Activated T-helper 1 cell treated with anti-CD3 and anti-CD28 coated beads, Interleukin-2, amount 50 U/mL, for 16 hours (primary cell): ENCODE measurements at places on chromosomes 7 and 10.
A peak's percentile ranks its signal among the peaks of the same experiment; 100 is the strongest.

- no peak for DNase-seq
Observed at GRCh38 chr7:110774071-110774470, 316.9 kb upstream of the LRRN3 start.

- no peak for DNase-seq
Observed at GRCh38 chr7:1140476-1141104, 19.4 kb downstream of the ZFAND2A start.

DNA sequence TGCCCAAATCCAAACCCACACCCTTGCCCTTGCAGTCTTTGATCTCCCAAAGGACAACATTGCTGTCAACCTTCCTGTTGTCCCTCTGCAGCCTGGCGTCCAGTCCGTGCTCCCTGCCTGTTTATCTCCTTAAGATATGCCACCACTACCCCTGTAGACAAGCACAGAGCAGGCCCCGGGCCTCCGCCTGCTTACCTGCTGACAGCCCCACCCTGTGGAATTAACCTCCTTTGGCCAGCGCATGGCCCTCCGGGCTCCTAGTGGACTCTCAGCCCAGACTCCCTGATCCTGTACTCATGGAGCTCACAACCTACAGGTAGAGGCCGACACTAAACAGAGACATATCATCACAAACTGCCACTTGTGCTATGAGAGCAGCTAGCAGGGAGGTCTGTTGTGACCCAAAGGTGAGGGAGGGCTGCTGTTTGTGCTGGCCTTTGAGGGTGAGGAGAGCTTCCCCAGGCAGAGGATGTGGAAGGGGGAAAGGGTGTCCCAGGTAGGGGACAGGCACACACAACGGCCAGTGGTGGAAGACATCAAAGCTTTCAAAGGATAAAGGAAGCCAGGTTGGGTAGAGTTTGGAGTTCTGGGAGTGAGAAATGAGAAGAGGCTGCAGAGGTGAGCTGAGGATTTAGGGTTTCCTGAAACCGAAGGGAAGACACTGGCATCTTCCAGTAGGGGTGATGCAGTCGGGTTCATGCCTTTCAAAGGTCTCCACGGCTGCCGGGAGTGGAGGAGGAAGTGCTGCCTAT lies 174.5 kb upstream of the ZMIZ1 start:
- no peak for DNase-seq

- no peak for DNase-seq
Observed at GRCh38 chr10:31426401-31426800, 107.4 kb downstream of the ZEB1 start.

- DNase-seq: no peak
Observed at GRCh38 chr10:106830006-106830405, 334.5 kb downstream of the SORCS1 start.

DNA sequence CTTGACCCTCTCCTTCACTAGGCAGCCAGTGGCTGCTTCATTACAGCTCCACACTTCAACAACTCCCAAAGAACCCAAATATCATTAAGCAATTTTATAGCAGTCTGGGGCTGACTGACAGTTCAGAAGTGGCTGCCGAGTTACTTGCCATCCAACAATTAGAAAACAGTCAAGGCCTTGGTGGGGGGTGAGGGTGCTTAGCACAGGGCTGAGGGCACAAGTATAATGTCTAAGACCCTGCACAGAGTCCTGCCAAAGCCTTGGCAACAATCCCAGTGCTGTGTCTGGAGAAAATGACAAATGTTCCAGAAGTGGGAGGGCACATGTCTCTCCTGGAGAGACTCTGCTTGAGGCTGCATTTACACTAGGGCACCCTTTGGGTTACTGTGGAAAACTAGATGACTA lies 71.1 kb downstream of the CXCL12 start:
- DNase-seq: no peak

DNA sequence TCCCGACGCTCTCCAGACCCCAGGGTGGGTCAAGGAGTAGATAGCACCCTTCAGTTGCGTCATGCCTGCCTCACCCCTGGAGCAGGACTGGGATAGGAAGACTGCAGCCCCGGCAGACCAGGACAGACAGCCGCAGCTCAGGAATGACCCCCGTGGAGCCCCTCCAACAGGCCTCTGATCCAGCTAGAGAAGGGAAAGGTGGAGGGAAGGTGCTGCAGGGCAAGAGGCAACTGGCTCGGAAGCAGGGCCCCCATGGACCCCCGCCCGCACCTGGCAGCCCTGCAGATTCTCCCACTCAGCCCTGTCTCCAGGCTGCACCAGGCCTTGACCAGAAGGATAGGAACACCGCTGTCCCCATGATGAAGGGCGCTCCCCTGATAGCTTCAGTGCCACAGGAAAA lies 7.7 kb downstream of the KCNH2 start:
- DNase-seq: no peak

- DNase-seq: no peak
Observed at GRCh38 chr7:131741446-131741845, 185.0 kb upstream of the PODXL start.

DNA sequence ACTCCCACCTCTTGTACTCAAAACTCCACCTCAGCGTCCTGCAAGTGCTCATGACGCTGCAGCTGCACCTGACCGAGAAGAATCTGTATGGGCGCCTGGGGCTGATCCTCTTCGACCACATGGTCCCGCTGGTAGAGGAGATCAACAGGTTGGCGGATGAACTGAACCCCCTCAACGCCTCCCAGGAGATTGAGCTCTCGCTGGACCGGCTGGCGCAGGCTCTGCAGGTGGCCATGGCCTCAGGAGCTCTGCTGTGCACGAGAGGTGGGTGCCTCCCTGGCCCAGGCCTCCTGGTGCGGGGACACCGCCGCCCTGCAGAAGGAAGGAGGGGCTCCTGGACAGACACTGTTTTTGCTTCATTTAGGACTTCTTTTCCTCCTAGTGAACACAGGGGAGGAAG lies 10.3 kb downstream of the INTS15 start:
- DNase-seq: no peak

DNA sequence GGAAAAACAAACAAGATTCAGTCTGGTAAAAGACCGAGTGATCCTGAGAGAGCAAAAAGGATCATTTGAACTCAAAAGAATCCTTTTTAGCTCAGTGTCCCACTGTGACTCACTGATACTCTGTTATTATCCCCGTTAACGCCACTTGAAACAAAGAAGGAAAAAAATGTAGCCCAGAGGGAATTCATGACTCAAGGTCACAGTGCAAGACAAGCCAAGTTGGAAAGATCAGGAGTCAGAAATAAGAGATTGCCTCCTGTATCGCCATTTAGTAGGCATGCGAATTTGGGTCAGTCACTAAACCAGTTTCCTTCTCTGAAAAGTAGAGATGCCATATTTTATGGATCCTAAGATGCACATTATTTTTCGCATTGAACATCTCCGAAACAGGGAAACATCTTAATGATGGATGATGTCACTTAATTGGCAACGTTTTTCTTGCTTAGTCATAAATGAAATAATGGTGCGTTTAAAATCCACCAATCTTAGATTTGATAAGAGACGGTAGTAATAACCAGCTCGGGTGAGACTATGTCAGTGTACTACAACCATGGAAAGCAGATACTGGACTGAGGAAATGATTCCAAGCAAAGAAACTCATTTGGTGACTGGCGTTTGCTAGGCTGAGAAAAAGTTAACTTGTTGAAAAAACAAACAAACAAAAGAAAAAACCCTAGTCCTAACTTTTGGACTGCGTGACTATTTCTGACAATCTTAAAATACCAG lies 502.0 kb upstream of the CELF2 start:
- DNase-seq: no peak

- no peak for DNase-seq
Observed at GRCh38 chr10:99612167-99612831, 7.9 kb downstream of the SLC25A28 start.

- no peak for DNase-seq
Observed at GRCh38 chr10:75744261-75744660, 312.8 kb downstream of the LRMDA start.

DNA sequence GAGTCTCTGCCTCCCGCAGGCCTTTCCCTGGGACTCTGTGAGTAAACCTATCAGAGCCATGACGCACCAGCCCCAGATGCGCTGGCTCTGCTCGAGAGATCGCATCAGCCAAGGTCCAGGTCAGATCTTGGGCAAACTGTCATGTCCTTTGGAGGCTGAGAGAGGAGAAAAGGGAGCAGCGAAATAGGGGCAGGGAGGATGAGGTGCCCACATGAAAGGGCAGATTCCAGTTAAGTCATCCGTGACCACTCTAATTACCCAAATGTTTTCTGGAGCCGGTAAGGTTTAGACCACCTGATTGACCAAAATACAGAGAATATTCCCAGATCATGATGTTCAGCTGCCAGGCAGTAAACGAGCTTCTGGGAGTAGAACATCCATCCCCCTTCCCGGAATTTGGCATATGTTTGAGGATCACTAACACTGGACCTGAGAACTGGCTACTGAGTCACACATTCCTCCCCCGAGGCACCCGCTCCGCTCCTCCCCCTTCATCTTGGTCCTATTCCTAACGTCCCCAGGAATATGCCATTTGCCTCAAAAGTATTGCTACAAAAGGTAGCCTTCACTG lies 88.0 kb downstream of the FGFR2 start:
- no peak for DNase-seq

DNA sequence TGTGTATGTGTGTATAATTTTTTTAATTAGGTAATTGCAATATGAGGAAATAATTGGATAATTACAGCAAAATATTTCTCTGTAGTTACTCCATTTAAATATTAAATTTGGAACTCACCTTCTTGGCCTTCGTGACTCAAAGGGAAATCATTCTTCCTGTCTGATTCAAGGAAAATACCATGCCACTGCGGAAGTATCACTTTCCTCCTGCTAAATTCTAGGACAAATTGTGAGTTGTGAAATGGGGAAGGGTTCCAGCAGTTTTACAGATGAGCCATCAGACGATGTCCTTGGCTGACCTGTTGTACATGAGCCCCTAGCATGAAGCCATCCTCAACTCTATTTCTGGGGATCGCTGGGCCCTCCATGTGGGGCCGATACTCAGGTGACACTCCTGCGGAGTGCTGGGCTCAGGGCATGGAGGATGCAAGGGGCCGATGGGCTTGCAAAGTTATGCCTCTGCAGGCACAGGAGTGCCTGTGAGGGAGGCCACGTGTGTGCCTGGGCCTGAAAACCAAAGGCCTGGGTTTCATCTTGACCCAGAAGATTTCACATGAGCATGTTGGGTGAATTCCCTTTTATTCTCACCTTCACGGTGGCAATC lies 179.6 kb upstream of the TCERG1L start:
- no peak for DNase-seq

DNA sequence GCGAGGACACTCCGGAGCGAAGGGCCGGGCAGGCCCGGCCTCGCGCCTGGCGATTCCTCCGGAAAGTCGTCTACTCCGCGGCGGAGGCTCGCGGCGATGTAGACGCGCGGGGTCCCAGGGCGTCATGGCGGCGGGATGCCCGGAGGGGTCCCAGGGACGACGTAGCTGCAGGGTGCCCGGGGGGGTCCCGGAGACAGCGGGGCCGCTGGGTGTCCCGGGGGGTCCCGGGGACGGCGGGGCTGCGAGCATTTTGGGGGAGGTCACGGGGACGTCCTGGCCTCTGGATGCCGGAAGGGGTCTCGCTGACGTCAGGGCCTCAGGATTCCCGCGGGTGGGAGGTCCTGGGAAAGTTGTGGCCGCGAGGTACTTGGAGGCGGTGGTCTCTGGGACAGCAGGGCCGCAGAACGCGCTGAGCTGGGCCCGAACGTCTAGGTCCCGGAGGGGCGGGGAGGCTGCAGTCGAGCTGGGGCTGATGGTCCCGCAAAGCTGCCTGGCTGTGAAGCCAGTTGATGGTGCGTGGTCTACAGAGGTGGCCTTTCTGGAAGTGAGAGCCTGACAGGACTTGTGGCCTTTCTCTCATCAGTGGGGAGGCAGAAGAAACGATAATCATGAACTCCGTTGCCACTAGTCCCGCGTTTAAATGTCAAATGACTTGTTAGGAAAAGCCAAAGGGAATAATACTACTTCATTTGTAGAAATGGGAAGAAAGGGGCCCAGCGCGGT lies 637 bp downstream of the HSPA14 start:
- DNase-seq: no peak

GRCh38 chr10:124053971-124054370 lies 39.4 kb downstream of the CHST15 start:
- DNase-seq: no peak

GRCh38 chr7:34991938-34992840 lies 45.1 kb downstream of the DPY19L1 start:
- DNase-seq: peak; percentile 12

GRCh38 chr10:3494131-3494837 lies 290.7 kb downstream of the KLF6 start:
- no peak for DNase-seq

DNA sequence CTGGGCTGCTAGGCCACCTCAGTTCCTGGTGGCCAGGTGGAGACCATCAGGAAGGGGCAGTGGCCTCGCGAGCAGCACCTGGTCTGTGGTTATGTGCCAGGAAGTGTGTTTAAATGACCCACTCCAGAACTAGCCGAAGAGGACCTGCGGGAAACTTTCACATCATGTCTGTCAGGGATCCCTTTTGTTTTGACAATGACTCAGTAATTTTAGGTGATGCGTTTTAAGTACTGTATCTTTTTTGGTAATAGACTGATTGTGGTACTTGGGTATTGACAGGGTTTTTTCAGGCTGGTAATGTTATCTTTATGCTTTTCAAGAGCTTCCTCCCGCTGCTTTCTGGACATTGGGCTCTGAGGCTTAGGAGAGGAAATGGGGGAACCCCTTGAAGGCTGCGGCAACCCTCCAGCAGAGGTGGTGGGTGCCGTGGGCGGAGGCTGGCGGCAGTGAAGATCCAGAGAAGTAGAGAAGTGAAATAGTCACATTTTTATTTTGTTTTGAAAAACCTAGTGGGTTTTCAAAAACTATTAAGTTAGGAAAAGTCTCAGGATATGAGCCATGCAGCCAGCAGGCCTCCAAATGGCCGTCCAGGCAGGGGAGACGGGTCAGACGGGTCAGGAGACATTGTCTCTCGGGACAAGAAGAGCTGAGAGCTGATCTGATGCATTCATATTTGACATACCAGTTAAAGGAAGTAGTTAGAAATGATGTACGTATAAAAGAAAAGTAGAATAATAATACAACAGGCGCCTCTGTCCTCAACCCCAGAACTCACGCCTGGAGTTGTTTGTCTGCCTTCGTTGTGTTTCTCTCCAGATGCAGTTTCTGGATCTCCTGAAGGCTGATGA lies 27.7 kb downstream of the PPP2R2D start:
- peak; percentile 20 for DNase-seq

- no peak for DNase-seq
Observed at GRCh38 chr10:12631216-12631615, 281.9 kb downstream of the CAMK1D start.

DNA sequence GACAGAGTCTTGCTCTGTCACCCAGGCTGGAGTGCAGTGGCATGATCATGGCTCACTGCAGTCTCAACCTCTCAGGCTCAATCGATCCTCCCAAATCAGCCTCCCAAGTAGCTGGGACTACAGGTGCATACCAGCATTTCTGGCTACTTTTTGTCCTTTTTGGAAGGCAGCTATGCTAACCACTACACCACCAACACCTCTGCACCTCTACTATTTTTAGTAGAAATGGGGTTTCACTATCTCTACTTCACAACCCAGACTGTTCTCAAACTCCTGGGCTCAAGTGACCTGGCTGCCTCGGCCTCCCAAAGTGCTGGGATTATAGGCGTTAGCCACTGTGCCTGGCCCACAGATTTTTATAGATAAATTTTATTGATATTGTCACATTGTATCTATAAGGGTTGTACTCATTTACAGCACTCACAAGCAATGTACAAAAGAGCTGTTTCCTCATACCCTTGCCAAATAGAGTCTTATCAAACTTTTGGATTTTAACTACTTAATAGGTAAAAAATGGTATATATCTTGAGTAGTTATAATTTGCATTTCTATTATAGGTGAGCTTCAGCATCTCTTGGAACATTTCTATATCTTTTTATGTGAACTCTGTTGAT lies 23.7 kb downstream of the PRR15 start:
- no peak for DNase-seq

GRCh38 chr10:71246591-71247413 lies 34.4 kb downstream of the UNC5B start:
- no peak for DNase-seq
